ENCODE measurements at places on chromosomes 2 and 18.

DNA sequence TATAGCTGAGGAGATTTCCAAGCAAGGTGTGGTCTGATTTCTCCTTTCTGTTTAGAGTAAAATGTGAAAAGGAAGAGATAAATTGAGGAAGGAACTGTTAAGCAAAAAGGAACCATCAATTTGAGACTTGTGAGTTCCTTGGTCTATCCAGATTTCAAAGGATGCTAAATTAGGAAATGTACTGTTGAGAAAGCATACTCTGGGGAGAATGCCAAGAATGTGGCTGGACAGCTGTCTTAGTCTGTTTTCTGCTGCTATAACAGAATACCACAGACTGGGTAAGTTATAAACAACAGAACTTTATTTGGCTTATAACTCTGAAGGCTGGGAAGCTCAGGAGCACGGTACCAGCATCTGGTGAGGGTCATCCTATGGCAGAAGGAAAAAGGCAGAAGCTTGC is 1097.2 kb downstream of the TDRD15 start:
- no peak for DNase-seq

- DNase-seq = no peak
Observed at GRCh38 chr2:200099256-200099655, 143.9 kb downstream of the MAIP1 start.

DNA sequence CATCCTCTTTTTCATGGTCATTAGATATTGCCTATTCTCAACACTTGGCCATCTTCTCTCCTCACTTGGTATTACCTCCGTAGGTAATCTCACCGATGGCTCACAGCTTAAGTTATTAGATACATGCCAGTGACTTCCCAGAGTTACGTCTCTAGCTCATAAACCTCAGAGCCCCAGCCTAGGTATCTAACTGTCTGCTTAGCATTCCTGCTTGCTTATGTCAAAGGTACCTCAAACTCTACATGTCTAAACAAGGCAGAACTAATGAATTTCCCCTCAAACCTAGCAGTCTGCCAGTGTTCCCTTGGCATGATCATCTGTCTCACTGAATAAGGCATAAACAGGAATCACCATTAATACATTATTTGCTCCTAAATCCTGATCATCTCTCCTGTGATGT is 27.7 kb upstream of the ZNF638 start:
- DNase-seq = no peak

- no peak for DNase-seq
Observed at GRCh38 chr18:39215920-39216319, 1650.3 kb upstream of the CELF4 start.

DNA sequence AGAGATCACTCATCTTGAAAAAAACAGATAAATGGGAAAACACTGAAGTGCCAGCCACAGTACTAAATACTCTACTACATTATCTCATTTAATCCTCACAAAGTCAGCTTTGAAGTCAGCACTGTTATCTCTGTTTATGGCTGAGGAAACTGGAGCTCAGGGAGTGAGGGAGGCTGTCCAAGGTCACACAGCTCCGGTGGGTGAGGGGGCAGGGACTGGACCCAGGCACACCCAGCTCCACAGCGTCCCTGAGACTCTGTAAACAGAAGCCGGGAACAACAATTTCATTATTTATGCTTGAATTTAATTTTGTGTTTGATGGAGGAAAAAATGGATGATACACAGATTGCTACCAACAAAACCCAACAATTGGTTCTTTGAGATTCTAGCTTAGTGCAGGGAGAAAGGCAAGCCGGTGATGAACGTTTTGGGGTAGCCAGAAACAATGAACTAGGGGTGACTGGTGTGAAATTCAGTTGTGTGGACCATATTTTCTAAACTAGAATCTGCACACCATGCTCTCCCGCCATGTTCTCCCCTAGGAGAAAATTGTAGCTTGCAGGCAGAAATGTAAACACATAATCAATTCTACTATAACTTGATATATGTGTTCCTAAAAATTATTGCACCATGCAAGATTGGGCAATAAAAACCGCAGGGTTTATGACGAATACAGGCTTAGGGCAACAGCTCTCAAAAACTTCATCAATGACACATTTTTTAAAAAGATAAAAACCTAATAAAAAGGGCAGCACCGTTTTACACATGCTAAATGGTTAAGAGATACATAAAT is at the start of gene GREB1:
Gene GREB1 (plus strand): TSS at position 768 of the 793 bp plus-strand sequence. CDS start 22,570 bp downstream, outside the sequence.
- no peak for DNase-seq

GRCh38 chr2:205762881-205763280 is 80.6 kb downstream of the NRP2 start:
- no peak for DNase-seq

DNA sequence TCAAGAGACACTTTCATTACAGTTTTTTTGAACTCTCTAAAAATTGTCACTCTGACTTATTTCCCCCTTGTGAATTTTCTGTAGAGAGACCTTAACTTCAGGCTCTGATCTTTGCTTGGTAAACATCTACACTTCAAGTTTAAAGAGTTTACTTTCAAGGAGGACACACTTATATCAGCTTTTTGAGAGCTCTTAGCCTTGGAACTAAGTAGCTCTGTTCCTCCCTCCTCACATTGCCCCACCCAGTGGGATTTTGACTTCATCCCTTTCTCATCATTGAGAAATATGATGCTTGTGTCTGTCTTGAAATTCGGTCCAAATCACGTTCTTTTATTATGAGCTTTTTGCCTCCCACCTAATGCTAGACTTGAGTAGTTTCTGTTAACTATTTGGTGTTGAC is 433.4 kb upstream of the MEIS1 start:
- DNase-seq = no peak

DNA sequence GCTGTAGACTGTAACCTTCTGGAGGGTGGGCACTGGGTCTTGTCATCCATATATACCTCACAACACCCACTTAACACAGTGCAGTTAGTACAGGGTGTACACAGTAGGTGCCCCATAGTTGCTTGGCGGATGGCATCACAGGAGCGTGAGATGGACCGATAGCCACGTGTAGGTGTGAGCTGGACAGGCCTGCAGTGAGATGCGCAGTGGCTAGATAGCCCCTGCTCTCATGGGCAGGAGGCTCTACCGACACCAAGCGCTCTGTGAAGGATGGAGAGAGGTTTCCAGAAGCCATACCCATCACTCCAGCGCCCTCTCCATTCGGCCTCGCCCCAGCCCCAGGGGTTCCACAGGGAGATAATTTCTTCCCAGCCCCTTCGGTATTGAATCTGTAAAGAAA is 49.5 kb downstream of the CAPN13 start:
- no peak for DNase-seq

DNA sequence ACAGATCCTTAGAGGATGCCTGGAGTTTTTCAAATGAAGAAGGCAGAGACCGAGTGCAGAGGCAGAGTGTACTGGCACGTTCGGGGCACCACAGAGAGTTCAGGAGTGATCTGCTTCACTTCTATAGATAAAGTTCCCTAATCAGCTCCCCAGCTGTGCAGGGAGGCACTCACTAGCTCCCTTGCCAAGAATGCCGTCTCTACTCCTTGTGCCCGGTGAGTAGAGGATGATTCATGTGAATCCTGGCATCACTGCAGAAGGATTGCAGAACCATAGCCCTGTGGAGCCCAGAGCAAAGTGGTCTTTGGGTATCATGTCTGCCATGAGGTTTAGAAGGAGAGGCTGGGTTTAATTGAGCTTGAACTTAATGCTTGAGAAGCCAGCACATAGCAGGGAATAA is 510.1 kb upstream of the RAB6C start:
- no peak for DNase-seq

DNA sequence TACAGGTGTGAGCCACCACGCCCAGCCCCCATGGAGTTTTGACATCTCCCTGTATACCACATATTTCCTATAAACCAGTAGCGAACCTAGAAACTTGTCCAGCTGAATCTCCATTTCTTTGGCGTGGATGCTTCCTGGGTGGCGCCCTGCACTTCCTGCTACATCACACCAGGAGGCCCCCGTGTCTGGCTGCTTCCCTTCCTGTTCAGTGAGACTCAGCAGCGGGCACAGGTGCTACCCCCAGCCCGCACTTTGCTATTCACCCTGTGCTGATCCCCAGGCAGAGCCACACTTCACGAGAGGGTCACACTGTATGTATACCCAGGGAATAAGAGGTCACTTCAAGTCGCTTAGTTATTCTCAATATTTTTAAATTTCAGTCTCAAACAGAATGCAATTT is 35.0 kb downstream of the CYP27C1 start:
- DNase-seq = no peak

DNA sequence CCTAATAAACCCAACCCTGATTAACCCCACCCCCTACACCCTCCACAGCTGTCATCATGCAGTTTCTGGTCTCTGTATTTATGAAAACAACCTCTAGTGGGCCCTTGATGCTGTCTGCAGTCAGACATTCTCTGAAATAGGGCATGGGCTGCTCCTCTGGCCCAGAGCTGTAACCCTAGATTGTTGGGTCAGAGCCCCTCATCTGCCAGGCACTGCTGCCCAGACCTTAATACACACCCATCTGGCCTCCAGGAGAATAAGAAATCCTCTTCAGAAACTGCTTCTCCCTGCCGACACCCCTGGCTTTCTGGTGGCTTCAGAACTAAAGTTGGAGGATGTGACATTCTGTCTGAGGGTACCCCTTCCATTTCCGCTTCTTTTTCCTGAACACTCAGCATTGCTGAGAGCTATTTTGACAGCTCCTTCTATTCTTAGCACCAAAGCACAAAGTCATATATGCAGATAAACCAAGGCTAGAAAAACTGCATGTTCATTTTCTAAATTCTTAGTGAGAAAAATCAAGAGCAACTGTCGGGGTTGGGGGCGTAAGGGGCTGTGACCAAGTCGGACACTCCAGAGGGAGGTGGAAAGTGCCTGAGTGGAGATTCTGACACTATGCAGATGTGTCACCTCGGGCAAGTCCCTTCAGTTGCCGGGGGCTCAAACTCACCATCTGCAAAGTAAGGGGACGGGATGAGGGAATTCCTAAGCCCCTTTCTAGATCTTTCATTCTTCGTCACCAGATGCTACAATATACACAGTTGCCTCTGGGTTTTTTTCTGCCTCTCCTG is 28.7 kb downstream of the SRSF7 start:
- peak; percentile 38 for DNase-seq

GRCh38 chr2:67633212-67633856 is 236.2 kb downstream of the ETAA1 start:
- no peak for DNase-seq

- no peak for DNase-seq
Observed at GRCh38 chr2:45919711-45920111, 268.2 kb downstream of the PRKCE start.

GRCh38 chr2:27889774-27890145 is 427 bp downstream of the RBKS start:
- no peak for DNase-seq

DNA sequence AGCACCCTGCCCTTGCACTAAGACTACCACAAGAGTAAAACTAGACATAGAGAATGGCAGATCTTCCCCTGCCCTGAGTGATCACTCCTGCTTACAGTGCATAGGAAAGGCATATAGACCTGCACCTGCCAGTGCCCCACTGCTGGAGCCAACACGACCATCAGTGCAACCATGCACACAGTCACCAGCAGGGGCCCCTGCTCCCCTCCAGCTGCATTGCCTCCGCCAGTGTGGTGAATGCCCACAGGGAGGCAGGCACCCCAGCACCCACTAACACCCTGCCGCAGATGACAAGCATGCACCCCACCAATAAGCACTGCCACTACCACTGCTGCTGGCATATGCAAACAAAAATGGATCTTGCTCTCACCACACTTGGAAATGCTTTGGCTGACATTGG is 478.8 kb downstream of the ADCYAP1 start:
- no peak for DNase-seq

DNA sequence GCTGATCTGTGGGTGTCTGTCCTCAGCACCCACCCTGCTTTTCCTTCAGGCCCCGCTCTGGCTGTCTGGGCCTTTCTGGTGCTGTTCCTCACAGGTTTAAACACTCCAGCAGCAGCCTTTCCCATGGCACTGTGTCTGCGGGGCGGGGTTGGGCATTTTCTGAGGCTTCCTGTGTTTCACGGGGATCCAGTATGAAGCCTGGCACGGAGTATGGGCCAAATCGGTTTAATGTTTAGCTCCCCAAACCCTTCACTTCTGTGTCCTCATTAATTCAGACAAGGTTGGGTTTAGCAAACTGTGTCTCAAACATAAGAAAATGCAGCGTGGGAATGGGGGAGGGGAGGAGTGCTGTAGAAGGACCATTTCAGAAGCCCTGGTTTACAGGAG is 44.9 kb downstream of the HPCAL1 start:
- DNase-seq = no peak

GRCh38 chr2:46230115-46230571 is 67.1 kb upstream of the EPAS1 start:
- DNase-seq = no peak

- DNase-seq = no peak
Observed at GRCh38 chr18:45871431-45872084, 46.1 kb downstream of the SIGLEC15 start.

DNA sequence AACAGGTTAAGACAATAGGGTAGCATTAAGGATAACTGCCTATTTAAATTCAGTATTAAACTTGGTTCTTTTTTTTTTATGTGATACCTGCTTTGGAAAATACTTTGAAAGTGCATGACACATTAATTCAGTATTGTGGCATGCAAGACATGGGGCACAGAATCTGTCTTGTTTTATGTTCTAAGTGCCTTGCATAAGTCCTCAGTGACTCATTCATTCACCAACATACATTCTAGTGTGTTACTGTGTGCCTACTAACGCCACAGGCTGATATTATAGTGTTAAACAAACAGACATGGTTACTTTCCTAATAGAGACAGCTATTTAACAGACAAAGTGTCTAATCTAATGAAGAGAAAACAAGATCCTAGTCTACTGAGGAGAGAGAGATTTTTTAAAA is 91.7 kb downstream of the GCA start:
- DNase-seq = no peak

- DNase-seq = no peak
Observed at GRCh38 chr2:73117441-73117840, 4.7 kb upstream of the RAB11FIP5 start.

GRCh38 chr18:76489081-76489480 is 6.0 kb downstream of the ZNF516 start:
- DNase-seq = no peak

DNA sequence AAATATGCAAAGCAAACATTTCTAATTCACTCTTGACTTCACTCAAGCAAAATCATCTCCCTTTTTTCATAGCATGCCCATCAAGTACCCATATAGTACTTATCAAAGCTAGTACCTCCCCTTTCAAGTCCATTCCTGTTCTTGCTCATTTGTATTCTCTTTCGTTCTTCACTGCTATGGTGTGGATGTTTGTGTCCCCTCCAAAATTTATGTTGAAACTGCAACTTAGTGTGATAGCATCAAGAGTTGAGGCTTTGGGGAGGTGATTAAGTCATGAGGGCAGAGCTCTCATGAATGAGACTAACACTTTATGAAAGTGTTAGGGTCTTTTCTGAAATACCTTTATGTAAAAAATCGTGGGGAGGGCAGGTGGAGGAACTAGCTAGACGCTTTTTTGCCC is 52.9 kb downstream of the RNU4ATAC start:
- DNase-seq = no peak

DNA sequence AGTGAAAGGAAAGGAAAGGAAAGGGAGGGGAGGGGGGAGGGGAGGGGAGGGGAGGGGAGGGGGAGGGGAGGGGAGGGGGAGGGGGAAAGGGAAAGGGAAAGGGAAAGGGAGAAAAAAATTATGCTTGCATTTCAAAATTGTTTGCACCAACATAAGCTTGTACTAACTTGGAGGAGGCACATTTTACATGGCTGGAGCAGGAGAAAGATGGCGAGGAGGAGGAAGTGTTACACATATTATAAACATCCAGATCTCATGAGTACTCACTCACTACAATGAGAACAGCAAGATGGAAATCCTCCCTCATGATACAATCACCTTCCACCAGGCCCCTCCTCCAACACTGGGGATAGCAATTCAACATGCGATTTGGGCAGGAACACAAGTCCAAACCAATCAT is 660.2 kb upstream of the CDH2 start:
- no peak for DNase-seq
